ENCODE measurements at places on chromosomes 5 and 9.

DNA sequence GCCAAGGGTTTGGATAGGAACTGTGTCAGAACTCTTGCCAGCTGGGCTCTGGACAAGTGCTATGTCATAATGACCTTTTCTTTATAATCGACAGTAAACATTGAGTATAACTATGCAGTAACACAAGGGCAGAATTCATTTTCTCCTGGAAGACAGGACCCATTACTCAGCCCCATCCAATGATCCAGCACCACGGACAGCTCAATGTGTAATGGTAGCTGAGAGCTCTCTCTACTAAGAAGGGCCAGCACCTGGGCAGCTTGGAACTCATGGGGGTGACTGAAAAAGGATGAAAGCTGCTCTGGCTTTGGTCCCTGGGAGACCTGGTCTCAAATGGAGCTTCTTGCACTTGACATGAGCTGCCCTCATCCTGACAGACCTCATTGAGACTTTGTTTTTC is 347.8 kb downstream of the TRIM32 start:
- no peak for DNase-seq

GRCh38 chr9:115456515-115456914 is 338.6 kb upstream of the TNC start:
- no peak for DNase-seq

GRCh38 chr9:137433349-137433915 is 7.7 kb downstream of the ENTPD8 start:
- DNase-seq: no peak

- no peak for DNase-seq
Measured at GRCh38 chr5:141771562-141771961, 89.5 kb upstream of the ARAP3 start.

GRCh38 chr5:82641331-82642003 is 363.3 kb upstream of the RPS23 start:
- DNase-seq: peak; percentile 18

DNA sequence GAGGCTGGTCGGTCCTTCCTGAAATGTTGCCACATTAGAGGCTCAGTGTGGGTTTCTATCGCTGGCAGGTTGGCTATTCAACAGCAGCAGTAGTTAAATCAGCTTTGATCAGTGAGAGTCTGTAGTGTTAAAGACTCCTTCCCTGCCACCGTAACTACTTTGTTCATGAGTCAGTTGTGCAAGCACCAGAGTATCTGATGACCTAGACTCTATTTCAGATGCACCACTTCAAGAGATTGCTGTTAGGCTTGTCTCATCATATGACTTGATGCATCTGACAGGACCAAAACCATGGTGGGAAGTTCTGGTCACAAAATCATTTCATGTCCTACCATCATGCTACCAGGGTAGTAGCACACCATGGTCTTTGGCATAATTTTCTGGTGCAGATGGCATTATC is 482.7 kb upstream of the MPDZ start:
- no peak for DNase-seq
